HEK293T (cell line): ENCODE measurements at places on chromosomes 1 and 21.

GRCh38 chr1:33180226-33180910 is 1.5 kb downstream of the TRIM62 start:
- no peak for DNase-seq

DNA sequence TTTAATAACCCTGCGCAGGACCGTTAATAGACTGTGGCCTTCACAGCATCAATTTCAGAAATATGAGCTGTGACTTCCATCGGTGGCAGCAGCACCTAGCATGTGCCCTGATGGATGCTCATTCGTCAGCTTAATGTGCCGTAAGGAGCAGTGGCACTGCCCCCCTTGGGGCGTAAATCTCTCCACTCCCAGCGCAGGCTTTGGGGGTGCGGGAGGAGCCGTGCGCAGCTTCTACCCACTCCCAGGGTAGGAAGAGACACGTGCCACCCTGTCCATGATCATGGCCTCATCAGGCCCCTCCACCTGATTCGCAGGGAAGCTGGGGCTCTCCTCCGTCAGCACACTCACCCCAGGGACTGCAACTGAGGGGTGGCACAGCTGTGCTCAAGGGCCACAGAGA is 149.5 kb downstream of the NPHP4 start:
- no peak for DNase-seq

DNA sequence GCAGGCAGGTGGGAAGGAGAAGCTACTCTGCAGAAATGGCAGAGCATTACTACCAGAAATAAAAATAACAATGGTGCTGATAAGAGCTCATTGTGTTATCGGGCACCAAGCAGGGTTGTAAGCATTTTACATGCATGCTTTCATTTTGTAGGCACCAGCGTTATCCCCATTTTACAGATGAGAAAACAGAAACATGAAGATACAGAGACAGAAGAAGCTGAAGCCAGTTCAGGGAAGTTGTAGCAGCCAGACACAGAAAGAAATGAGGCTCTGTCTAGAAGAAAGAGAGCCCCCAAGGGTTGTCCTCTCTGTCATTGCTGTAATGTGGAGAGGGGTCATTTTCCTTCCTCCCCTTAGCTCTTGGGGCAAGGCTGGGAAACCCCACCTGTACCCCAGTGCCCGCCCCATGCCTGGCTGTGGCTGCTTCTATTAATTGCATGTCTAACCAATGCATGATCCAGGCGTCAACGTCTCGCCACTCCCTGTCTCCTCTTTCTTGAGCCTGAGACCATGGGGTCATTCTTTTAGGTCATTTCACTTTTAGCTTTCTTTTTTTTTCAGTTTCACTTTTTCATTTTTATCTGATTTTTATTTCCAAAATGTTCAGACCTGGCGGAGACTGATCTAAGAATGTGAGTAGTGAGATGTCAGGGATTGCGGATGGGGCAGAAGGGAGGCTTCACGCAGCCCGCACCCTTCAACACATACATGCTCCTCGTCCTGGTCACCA is 6.8 kb downstream of the OLIG1 start:
- DNase-seq, result no peak

- DNase-seq, result no peak
These were observed 244.2 kb upstream of the HOOK1 start for GRCh38 chr1:59570524-59570923.

- DNase-seq, result no peak
These were observed 745 bp downstream of the RCSD1 start for GRCh38 chr1:167630568-167631385.

DNA sequence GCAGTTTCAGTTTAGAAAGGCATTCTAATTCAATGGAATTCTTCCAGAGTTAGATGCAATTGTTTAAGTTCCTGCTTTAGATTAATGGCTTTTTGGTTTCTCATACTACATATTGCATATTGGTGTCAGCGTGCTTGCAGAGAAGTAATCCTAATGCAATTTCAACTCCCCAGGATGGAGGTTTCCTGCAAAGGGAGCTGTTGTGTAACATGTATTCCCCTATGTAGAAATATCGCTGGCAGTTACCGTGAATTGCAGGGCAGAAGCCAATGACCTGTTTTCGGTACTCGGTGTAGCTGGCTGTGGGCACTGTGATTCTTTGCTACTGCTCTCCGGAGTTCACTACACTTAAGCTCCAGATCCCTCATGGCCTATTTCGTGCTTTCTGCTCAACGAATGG is 256.1 kb upstream of the PTBP2 start:
- DNase-seq, result no peak

DNA sequence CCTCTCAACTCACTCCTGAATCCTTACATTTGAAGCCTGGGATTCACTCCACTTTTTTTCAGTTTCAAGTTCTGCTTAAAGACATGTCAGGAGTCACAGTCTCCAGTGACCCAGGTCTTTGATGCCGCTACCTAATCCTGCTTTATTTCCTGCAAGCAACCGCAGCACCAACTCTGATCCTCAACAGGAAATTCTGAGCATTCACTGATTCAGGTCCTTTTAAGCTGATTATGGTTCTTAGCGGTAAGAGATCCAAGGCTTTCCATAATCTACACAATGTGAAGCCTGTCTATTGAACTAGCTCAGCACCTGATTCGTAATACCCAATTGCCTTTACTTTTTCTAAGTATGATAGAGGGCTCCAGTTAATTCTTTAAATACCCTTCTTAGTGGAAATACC is 43.7 kb upstream of the PIGC start:
- no peak for DNase-seq

DNA sequence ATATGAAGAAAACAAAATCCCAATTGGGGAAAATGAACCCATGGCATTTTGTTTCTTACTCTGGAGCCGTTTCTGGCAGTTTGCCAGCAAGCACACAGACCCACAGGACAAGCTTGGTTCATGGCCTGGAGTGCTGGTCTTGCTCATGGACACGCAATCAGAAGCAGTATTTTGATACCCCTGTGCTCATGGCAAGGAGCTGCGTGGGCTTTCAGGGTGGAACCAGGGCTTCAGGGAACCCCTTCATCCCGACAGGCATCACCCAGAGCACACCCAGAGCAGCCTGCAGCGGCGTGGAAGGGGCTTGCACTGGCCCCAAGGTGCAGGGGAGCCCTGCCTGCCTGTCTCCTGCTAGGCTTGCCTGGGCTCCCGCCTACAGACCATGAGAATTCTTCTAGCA is 45.4 kb upstream of the PCBP3 start:
- no peak for DNase-seq

- no peak for DNase-seq
These were observed 10.7 kb downstream of the TNFRSF8 start for GRCh38 chr1:12073796-12074195.

DNA sequence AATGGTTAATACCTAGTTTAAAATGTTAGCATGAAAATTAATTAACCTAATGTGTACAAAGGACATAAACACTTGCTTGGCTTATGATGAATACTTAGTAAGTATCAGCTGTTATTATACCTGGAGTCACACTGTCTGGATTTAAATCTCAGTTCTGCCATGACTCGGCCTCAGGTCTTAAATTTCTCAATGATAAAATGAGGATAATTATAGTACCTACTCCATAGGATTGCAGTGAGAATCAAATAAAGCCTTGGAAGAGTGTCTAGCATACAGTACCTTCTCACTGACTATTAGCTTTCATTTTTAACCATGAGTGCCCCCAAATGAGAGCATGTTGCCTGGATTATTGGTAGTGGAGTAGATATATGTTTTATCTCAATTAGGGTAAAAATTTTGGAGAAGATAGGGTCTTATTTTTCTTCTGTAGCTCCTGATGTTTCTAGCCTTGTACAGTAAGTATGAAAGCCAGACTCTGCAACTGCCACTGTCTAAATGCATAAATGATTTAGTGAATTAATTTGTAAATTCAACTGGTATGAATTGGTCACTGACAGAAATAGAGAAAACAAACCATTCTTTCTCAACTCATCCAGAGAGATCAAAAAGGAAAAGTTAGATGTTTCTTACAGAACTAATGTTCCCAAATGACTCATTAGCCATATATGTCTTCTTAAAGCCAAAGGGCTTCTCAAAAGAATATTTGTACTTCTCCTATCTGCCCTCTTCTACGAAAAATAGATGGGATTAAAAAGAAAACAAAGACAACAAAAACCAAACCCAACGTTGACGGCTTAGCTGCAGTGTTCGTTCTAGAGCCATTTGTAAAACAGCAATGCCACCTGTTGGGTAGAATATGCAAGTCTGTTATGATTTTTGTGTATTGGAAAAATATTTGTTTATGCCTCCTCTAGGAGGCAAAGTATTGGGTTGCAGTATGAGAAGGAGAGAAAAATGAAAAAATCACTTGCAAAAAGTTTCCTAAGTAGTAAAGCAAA is 53.8 kb upstream of the MROH9 start:
- DNase-seq, result peak; percentile 18

DNA sequence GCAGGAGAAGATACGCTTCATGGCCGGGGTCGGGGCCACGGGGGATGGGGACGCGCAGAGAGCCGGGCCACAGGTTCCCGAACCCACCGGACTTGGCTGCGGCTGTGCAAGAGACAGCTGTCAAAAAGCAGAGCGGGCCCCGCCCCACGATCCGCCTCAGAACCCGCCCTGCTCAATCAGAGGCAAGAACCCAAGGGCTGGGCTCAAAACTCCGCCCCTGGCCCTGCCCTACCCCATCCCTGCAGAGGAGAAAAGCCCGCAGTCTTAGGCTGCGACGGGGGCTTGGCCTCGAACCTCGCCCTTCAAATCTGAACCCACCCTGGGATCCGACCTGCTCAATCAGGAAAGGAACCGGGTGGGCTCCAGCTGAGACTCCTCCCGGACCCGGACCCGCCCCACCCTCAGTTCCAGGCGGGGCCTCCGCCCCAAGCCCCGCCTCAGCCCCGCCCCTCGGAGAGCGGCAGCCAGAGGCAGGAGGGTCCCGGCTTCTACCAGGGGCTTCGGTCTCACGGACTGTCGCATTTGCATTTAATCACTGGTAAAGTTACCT is at the start of gene ANKRD35:
TSS of gene ANKRD35 (minus strand) at position 129 of the 550 bp plus-strand sequence. CDS start at position 21, 108 bp downstream.
- DNase-seq, result peak; percentile 95

- DNase-seq, result no peak
These were observed 483.8 kb downstream of the PCP4 start for GRCh38 chr21:40351006-40351405.

- peak; percentile 74 for DNase-seq
These were observed 33.3 kb upstream of the FAM3B start for GRCh38 chr21:41283211-41283818.

DNA sequence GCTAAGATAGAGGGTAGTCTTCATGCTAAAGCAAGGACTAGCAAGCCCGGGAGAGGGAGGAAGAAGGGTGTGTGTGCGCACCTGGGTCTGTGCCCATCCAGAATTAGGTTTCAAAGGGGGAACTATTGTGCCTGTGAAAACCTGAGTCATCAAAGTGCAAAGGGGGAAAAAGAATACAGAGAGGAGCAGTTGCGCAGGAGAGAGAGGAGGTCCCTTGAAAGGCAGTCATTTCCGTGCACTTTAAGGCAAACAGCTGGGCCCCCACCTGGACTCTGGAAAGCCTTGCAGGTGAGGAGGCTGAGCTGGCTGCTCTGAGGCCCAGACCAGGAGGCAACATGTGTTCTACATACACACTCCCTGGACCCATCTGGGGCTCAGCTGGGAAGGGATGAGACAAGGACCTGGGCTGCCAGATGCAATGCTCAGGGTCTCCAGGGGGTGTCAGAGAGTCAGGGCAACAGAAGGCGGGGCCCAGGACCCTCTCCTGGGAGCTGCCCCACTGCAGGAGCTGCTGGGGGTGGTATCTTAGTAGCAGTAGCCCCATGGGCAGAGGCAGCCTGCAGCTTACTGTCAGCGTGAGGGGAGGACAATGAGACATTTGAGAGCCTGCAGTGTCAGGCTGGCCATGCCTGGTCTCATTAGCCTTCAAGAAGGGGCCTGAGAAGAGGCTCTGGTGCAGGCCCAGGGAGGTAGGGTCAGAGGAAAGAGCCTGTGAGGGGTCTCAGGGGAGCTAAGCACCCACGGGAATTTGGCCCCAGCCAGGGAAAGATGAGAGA is 14.3 kb downstream of the PROK1 start:
- DNase-seq, result no peak

DNA sequence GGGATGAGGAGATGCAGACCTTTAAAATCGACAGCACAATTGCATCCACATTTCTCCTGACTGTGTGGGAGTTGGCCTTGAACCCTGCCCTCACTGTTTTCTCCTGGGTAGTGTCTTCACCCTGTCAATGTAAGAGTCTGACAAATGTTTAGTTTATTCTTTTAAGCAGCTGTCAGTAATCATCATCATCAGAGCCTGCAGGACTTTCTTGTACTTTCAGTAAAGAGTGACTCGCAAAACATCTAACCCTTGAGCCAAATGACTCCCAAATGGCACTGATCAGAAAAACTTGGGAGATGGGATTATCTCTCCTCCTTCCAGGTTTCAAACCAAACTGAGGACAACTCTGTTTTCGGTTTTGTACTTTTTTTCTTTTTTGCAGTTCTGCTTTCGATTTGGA is 460.2 kb downstream of the KIF26B start:
- no peak for DNase-seq

GRCh38 chr1:231165371-231165770 is 3.5 kb downstream of the TRIM67 start:
- no peak for DNase-seq

- DNase-seq, result no peak
These were observed 37.9 kb upstream of the ITPKB start for GRCh38 chr1:226776975-226777374.

DNA sequence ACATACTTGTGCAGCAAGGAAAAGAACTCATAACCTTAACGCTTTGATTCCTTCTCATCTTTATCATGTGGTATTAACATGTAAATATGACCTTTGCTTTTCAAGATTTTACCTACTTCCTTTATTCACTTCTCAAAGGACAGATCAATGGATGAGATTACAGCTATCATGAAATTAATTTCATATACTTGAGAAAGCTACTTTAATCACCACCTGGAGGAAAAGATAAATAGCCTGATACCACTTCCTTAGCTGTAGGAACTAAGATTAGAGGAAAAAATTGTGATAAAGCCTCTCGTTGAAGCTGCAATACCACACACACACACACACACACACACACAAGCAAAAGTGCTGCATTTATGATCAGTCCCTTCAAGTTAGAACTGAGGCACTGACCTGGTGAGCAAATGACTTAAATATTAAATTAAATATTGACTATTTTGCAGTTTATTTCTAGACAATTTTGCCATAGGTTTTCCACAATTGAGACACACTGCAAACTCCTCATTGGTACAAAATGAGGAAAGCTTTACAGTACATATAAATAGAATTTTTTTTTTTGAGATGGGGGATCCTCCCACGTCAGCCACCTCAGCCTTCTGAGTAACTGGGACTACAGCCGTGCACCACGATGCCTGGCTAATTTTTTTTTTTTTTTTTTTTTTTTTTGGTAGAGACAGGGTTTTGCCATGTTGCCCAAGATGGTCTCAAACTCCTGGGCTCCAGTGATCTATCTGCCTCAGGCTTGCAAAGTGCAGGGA is 27.2 kb upstream of the DMRTB1 start:
- DNase-seq, result no peak

DNA sequence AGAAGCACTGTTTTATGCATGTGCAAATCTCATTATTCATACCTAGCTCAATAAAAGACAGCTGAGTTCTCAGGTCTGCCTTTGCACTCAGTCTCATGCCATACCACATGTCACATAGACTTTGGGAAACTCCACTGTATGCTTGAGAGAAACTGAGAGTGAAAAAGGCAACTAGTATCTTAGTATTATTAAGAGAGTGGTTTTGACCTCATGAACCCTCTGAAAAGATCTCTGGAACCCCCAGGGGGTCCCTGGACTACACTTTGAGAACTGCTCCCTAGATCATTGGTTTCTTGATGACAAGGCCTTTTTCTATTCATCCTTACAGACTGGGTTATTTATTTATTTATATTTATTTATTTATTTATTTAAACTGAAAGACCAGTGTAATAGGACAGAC is 3.7 kb upstream of the RHEX start:
- no peak for DNase-seq

GRCh38 chr1:218304281-218305039 is 19.4 kb downstream of the RRP15 start:
- peak; percentile 69 for DNase-seq

- DNase-seq, result no peak
These were observed 86.5 kb downstream of the C1orf21 start for GRCh38 chr1:184473176-184473966.
